ENCODE measurements at places on chromosomes 5 and 9.

DNA sequence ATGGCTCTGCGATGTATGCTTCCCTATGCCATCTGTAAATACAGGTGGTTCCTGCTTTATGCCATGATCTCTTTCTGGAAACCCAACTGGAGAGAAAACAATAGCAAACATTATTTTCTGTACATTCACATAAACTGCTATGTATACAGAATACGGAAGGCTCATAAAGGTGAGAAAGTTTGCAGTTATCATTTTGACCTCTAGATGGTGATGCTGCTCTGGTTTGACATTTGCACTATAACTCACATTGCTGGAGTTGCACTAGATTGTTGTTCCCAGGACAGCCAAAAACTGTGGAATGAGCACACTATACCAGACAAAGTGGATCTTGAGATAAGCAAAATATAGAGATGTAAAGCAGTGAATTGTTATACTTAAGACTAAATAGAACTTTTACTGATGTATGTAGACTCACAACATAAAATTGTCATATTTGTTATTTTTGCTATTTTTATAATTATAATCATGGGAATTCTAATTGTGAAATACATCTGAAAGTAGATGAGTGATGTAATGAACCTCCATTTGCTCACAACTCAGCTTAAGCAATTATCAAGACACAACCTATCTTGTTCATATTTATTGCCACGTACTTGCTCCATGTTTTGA lies 246.5 kb downstream of the PTPRD start:
- no peak for DNase-seq

DNA sequence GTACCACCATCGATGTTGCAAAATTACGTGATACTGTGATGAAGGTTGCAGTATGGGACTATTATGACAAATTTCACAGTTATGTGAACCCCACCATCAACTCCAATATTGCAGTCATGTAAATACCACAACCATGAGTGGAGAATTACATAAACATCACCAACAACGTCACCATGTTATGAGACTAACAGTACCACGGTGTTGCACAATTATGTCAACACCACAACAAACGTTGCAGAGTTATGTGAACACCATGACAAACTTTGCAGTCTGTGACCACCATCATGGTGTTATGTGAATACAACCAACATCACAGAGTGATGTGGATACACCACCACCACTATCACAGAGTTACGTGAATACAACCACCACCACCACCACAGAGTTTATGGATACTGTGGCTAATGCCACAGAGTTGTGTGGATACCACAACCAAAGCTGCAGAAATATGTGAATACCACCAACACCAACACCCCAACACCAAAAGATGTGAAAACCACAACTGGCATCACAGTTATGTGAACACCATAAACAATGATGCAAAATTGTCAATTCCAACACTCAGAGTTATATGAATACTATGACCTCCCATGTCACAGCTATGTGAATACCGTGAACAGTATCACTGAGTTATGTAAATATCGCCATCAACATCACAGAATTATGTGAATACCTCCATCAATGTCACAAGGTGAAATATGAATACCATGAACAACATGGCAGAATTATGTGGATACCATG lies 62.4 kb downstream of the SHC3 start:
- DNase-seq: no peak

DNA sequence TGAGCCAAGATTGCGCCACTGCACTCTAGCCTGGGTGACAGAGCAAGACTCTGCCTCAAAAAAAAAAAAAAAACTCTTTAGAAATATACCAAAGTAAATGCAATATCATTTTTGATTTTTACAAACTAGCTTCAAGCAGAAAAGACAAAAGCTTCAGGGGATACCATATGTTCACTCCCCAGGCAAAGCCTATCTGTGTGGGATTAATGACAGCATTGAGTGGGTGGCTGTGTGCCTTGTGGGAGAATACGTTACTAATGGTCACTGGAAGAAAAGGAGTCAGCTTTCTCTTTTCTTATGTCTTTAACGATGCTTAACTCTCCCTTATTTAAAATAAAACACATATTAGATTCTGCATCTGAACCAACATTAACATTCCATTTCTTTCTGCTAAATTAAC lies 1.9 kb downstream of the PCA3 start:
- DNase-seq: no peak

DNA sequence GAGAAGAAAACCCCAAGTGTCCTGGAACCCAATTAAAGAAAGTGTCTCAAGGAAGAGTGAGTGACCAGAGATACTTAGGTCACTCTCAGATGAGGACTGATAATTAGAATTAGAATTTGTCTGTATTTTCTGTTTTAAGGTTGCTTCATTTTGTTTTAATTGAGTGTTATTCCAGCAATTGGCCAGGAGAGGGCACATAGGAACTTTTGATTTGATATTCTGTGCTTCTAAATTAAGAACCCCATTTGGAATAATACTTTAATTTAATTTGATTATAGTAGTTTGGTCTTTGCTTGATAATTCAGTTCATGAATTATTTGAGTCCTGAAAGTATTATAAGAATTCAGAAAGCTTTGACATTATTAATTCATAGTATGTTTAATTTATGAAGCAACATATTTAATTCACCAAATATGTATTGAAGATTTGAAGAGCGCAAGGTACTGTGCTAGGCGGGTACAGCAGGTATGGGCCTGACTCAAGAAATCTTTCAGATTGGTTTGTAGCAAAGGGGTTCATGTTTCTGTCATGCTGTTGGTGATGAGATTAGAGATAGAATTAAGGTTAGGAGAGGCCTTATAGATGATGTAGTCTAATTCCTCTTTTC lies 4.9 kb downstream of the MRPL22 start:
- no peak for DNase-seq

DNA sequence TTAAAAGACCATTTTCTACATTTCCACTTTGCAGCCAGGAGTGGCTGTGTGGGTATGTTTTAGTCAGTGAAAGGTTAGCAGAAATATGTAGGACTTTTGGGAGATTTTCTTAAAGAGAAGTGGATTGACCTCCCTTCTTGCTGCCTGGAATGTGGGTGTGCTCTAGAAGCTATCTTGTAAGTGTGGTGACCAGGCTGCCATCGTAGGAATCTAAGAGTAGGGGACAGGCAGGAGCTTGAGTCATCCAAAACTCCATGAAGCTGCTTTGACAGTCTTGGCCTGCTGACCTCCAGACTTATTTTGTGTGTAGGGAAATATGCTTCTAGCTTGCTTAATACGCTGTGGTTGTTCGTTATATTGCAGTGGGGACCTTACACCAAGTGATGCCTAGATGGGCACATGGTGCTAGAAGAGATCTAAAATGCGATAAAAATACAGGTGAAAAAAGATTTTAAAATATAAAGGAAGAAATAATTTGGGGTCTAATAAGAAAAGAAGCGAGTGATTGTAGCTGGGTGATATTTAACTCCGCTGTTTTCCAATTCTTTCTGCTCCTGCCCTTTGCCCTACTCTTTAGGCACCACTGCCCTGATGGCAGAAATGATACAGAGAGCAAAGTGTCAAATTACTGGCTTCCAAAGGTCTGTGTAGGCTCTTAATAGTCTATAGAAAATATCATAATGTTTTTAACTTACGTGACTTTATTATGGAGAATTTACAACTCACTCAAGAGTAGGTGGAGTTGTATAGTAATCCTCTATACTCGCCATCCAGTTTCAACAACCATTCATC lies 298.2 kb upstream of the ZNF608 start:
- DNase-seq: no peak

- no peak for DNase-seq
These were observed 13.6 kb downstream of the CMBL start for GRCh38 chr5:10293907-10294662.

DNA sequence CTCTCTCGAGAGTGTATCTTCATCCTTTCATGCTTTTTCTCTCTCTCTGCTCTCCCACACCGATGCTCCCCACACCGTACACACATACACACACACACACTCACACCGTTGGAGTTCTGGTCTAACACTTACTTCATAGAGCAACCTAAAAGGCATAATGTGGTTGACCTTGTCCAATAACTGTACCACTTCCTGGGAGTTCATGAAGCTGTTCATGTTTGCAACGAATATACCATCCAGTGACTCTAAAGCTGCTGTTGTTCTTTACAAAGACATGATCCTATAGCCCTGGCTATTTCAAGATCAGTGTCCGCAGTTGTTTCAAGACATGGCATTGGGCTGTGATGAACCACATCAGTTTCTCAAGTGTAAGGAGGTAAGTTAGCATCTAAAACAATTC lies 10.0 kb downstream of the MEF2C start:
- DNase-seq: no peak

- no peak for DNase-seq
These were observed 35.1 kb downstream of the SKIC3 start for GRCh38 chr5:95519681-95520080.

DNA sequence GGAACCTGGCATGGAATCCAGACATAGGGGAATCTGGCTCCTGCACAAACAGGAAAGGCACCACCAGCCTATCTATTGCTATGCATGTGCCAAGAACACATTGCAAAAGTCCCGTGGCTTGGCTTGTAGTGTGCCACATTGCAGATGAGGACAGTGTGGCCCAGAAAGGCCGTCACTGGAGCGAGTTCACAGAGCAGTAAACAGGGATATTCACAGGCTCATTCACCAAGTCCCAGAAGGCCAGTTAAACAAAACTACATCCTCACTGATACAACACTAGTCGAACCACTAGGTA lies 39.6 kb upstream of the TRIM32 start:
- DNase-seq: no peak

- peak; percentile 2 for DNase-seq
These were observed 139.2 kb upstream of the SMARCA2 start for GRCh38 chr9:1875921-1876448.

- DNase-seq: no peak
These were observed 411.7 kb upstream of the SLC24A2 start for GRCh38 chr9:20200581-20200980.

- no peak for DNase-seq
These were observed 67.0 kb downstream of the HAPLN1 start for GRCh38 chr5:83653669-83654068.

GRCh38 chr5:79488775-79489174 lies 25.2 kb downstream of the HOMER1 start:
- no peak for DNase-seq
